ENCODE measurements at places on chromosomes 2 and 18.

GRCh38 chr18:8890957-8891464 lies 185.7 kb downstream of the MTCL1 start:
- peak; percentile 92 for DNase-seq

DNA sequence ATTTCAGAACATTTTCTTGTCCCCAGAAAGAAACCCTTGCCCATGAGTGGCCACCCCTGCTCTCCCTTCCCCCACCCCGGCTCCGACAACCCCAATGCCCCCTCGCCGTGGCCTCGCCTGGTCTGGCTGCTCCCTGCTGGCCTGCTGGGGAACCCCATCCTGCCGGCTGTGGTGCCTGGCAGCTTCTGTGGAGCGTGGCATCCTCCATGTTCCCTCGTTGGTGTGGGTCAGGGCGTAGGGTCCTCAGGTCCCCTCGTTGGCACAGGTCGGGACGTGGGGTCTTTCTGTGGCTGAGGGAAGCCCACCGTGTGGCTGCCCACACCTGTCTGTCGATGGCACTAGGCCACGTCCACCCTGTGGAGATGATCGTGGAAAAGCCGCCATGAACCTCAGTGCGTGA lies 61.9 kb downstream of the NFATC1 start:
- DNase-seq, result no peak

- DNase-seq, result no peak
Measured at GRCh38 chr2:134461511-134461910, 207.6 kb downstream of the MGAT5 start.

DNA sequence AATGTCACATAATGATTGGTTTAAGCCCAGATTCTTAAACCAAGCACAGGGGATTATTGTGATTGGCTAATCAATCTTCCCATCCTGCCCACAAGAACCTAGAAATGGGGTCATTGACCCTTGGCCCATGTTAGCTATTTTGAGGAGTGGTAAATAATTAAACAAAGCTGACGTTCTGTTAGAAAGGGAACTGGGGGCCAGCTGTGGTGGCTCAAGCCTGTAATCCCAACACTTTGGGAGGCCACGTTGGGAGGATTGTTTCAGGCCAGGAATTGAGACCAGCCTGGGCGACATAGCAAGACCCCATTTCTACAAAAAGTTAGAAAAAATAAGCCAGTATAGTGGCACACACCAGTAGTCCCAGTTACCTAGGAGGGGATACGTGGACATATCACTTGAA lies 37.8 kb upstream of the PTPN4 start:
- DNase-seq, result no peak

DNA sequence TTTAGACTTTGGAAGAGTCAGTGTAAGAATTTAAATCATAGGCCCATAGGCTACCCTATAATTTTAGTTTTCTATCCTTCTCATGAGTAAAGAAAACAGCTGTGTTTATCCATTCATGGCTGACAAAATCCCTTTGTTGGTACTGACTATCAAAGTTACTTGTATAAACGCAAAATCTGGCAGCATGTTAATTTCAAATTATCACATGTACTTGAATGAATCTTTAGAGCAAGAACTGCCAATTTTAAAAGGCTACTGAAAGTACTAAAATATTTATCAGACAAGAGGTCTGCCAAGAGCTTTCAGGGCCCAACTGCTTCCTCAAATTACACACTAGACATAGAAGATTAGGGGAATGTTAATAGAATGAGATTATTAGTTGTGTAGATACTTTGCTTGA lies 66.6 kb downstream of the MYL12B start:
- no peak for DNase-seq

GRCh38 chr2:176129813-176130146 lies 275 bp downstream of the HOXD8 start:
- DNase-seq, result no peak

- DNase-seq, result no peak
Measured at GRCh38 chr2:220356076-220356475, 728.6 kb downstream of the SLC4A3 start.

DNA sequence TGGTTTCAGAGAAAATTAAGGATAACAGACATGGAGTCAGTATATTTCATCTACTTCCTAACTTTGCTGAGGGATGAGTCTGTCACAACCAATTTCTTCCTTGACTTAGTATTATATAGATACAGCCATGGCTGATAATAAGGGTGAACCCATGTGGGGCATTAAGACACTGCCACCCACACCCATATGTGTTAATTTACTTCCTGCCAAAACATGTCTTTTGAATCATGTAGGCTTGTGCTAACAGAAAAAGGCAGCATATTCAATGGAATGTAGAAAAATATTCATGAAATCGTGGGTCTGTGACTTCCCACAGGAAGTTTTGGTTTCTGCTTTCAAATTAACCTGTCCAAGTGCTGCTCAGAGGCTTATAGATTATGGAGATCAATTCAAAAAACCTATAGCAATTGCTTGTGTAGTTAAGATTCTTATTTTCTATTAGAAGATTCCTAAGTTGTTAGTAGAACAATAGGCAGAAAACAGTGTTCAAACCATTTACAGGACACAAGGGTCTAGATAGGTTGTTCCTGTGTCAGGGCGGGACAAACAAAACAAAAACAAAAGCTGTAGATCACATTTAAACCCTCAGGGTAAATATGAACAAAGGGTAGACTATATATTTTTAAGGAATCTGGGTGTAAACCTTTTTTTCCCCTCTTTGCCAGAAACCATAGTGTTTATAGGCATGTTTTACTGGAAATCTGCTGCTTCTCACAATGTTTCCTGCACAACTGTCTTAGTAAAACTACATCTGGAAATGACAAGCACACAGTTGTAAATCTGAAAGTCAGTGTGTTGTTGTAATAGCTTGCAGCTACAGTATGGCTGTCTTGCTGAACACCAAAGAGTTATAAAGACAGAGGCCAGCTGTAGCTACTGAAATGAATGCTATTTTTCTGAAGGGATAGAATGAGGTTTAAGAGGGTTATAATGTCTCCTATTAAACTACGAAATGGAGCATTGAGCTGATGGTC lies 691.2 kb downstream of the EPHA4 start:
- DNase-seq, result no peak

- no peak for DNase-seq
Measured at GRCh38 chr18:53864770-53865169, 359.7 kb downstream of the MBD2 start.

DNA sequence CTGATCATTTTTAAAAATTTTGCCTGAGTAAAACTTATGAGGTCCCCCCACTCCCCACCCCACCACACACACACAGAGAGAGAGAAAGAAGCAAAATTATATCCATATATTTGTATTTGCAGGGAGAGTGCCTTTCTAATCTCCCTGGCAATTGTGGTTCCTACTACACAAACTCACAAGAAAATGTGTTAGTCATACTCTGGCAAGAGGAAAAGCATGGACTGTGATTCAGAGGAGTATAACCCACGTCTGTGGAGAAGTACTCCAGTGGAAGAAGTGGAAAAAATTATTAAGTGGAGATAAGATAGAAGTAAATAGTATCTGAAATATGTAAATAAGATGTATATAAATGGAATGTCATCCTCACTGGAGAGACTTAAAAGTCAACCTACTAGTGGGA lies 114.0 kb downstream of the DSEL start:
- DNase-seq, result no peak

DNA sequence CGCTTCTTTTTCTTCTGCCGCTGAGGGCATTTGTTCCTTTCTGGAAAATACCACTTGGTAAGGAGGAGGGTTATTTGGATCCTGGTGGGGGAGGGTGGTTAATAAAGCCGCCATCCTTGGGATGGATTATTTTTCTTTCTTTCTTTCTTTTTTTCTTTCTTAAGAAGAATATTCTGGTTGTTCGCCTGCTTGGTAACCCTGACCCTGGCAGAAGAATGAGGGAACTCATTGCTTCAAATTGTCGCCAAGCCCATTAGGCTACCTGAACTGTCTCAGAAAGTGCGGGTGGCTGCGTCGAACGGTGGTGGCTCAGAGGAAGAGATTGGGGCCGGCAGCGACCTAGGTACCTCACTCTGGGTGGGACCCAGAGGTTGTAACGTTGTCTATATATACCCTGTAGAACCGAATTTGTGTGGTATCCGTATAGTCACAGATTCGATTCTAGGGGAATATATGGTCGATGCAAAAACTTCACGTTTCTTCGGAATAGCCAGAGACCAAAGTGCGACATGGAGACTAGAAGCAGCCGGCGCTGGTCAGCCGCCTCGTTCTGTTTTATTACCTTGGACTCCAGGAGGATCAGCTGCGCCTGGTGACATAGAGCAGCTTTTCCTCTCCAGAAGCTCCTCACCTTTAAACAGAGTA lies 1.3 kb upstream of the HOXD4 start:
- no peak for DNase-seq

- DNase-seq, result no peak
Measured at GRCh38 chr18:56152551-56153310, 485.7 kb downstream of the TXNL1 start.

GRCh38 chr2:169349535-169349934 lies 12.8 kb downstream of the LRP2 start:
- DNase-seq, result no peak

All from HS-5 (cell line).